GM23248 (cell line): ENCODE measurements at places on chromosomes 11 and 22.

- peak; percentile 85 for DNase-seq
These were observed 133.9 kb downstream of the FANCF start for GRCh38 chr11:22491555-22492225.

- DNase-seq = no peak
These were observed 395.6 kb downstream of the LARGE1 start for GRCh38 chr22:33524511-33525260.

- DNase-seq = no peak
These were observed 30.7 kb upstream of the TOLLIP start for GRCh38 chr11:1340111-1340510.

- DNase-seq = no peak
These were observed 5.4 kb downstream of the LRRC32 start for GRCh38 chr11:76665172-76665571.

DNA sequence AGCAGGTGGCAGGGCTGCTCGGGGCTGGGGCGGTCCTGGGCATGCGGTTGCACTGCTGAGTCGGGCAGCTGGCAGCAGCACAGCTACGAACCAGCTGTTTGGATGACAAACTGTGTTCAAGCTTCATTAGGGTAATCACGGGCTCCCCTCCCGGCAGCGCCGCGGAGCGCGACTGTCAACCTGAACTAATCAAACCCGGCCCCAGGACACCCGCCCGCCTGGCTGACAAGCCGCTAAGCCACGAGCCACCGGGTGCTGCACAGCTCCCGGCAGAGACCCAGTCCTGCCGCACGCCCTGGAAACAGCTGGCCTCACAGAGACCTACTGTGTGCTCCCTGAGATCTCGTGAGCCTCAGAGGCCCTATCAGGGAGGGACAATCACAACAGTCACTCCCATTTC is 60.6 kb upstream of the TCF20 start:
- DNase-seq = peak; percentile 44

GRCh38 chr11:79081471-79082031 is 359.3 kb downstream of the TENM4 start:
- DNase-seq = peak; percentile 8

DNA sequence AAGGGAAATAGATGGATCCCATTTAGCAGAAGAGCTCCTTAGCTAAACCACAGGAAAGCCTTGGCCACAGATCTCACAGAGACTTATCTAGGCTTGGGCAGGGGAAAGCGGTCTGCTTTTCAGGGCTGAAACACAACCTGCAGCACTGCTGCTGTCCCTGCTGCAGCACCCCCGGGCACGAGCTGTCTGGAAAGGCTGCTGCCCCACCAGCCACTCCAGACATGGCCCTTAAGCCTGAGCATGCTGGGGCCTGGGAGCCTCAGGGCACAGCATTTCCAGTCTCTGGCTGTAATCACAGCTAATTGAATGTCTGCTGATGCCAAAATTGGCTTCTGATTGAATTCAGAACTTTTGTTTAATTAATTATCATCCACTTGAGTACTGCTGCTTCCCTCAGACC is 115.0 kb downstream of the TMPRSS5 start:
- DNase-seq = no peak

- DNase-seq = peak; percentile 79
These were observed 22.2 kb upstream of the CBX7 start for GRCh38 chr22:39174498-39175352.

- DNase-seq = no peak
These were observed 24.0 kb upstream of the PRR5 start for GRCh38 chr22:44677871-44678555.

- peak; percentile 20 for DNase-seq
These were observed 174.1 kb downstream of the MN1 start for GRCh38 chr22:27627444-27627833.

DNA sequence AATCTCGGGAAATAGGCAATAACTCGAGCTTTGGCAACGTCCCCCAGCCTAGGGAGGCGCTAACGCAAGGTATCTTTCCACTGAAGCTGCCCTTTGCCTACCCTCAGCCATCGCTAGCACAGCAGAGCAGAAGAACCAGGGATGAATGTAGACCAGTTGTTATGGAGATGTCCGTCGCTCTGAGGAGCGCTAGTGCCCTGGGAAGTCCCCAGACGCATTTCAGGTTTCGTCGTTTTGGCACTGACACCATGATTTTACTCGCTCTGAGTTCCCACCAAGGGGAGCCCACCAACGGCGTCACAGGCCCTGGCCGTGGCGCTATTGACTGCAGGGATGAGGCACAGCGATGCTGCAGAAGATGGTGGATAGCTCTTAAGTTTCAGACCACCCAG is 22.7 kb upstream of the BDNF start:
- DNase-seq = peak; percentile 51

DNA sequence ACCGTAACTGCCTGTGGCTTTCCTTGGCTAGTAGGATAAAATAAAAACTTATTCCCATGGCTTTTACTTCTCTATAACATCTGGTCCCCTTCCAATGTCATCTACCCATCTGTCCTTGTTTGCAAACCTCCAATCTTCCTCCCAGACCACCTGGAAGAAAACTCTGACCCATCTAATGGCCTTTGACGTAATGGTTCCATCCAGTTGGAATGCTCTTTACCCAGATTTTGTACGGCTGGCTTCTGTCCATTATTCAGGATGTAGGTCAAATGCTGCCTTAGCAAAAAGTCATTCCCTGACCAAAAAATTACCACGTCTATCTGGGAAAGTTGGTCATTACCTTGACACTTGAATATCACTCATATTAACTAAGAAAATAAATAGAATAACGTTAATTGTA is 577.9 kb upstream of the ANO5 start:
- no peak for DNase-seq
